ENCODE measurements at places on chromosomes 3 and 15. TPM values are rescaled to one million over a fixed set of nuclear protein-coding genes. Genes with fewer than 3 reads are reported as not detected.

DNA sequence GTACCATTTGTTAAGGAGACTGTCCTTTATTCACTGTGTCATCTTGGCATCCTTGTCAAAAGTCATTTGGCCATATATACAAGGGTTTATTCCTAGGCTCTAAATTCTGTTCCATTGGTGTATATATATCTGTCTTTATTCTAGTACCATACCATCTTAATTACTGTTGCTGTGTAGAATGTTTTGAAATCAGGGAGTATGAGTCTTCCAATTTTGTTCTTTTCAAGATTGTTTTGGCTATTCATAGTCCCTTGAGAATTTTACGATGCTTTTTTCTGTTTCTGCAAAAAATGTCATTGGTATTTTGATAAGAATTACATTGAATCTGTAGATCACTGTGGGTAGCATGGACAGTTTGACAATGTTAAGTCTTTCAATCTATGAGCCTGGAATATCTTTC lies 28.7 kb downstream of the PFN2 start:
- DNase-seq: no peak

The GRAMD1C gene
- 2.4 TPM for total RNA-seq

- no peak for DNase-seq
Observed at GRCh38 chr3:115862849-115863248, 239.5 kb downstream of the GAP43 start.

The CMTM7 gene
- total RNA-seq: 17.3 TPM

DNA sequence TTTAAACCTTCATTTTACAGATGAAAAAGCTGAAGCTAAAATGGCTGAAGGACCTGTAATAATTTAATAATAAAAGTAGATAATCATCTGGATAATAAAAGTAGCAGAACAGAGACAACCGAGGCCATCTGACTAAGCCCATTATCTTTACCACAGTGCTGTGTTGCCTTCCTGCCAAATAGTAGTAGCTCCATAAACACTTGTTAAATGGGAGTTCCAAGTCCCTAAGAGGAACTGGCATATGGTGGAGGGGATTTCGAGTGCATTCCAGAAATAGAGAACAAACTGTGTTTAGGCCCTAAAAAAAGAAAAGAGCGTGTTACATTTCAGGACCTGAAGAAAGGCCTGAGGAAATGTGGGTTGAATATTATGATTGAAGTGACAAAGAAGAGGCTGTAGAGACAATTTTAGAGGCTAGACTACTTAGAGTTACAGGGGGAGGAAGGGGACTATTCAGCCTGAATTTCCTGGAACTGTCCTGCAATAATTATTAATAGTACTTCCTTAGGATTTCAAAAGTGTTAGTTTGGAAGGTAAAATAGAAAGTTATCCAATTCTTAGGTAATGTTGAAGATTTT lies 424.3 kb downstream of the ROBO2 start:
- no peak for DNase-seq

The SHC4 gene
- 18.6 TPM for total RNA-seq

The COPB2 gene
- total RNA-seq: 130 TPM

The GAP43 gene
- total RNA-seq: 1.1 TPM

DNA sequence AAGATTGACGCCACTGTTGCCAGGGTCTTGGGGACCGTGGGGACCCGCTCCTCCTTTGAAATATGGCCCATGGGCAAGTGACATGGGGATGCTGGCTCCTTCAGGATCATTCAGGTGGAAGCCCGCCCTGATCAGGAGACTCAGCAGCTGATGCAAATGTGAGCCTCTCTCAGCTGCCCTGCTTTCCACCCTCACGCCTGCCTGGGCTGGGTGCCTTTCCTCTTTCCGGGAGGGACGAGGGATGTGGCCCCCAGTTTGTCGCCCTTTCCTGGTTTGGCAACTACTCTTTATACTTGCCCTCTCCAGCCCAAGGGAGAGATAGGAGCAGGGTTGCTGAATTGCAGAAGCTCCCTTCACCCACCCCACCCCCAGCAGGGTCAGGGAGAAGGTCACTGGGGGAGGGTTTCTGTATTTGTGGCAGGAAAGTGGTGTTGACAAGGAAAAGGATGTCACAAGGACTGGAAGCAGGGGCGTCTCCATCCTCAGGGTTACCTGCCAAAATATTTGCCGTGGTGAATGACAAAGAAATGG lies 21.8 kb downstream of the DNASE1L3 start:
- no peak for DNase-seq

DNA sequence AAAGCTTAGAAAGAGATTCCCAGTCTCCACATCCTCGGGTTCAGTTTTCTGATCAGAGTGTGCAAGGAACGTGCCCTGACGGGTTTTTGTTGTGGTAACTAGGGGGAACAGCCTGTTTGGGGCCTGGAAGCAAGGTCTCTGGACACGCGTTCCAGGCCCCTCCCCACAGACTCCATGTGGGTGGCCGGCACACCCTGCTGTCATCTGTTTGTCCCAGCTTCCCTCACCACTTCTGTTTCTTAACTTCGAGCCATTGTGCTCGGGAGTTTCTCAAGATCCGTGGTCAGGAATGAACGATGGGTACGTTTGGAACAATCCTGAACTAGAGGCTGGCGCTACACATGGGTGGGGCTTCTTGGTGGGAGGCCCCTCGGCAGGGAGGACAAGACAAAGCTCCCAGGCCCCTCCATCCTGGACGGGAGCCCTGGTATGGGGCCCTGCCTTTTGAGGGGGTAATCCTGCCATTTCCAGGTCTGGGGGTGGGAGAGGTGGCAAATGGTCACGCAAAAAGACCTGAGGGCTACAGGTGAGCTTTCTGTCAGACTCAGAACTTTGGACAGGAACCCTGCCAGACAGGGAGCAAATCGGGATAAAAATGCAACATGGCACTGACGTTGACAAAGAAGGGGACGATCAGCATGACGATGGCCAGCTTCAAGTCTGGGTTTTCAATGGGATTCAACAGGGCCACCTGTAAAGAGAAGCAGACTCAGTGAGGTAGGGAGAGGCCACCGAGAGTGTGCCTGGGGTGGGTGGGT lies 8.5 kb upstream of the MUSTN1 start:
- DNase-seq: peak; percentile 51

Measured in aorta (tissue), 5 donors.